Mucosa of gallbladder (tissue), 1 donor: ENCODE measurements at places on chromosomes 6 and 20.
A peak's percentile ranks its signal among the peaks of the same experiment; 100 is the strongest.

- DNase-seq = no peak
Measured at GRCh38 chr20:45917790-45918141, 5.8 kb upstream of the PLTP start.

GRCh38 chr6:142885182-142885867 is 59.7 kb downstream of the HIVEP2 start:
- DNase-seq = peak; percentile 29

DNA sequence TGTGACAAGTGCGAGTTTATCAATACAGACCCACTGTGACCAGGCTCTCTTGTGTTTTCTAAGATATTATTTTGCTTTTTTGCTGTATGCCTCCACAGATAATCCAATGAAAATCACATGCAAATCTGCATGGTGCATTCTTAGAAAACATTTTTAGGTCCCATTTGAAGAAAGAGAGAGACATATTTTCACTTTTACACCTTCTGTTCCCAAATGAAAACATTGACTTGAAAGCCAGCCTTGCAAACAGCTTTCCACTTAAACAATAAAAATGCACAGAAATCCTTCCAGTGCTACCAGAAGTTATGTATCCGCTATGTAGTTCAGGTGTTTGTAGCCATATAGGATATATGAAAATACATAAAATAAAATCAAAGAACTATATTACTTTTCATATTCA is 618.0 kb downstream of the CDH26 start:
- no peak for DNase-seq

GRCh38 chr6:73585566-73586415 is 65.0 kb upstream of the EEF1A1 start:
- DNase-seq = peak; percentile 67

GRCh38 chr6:123997223-123997622 is 193.6 kb downstream of the NKAIN2 start:
- no peak for DNase-seq
